ENCODE measurements at places on chromosomes 4 and X.

- no peak for DNase-seq
Observed at GRCh38 chrX:46713672-46714490, 45.0 kb downstream of the SLC9A7 start.

DNA sequence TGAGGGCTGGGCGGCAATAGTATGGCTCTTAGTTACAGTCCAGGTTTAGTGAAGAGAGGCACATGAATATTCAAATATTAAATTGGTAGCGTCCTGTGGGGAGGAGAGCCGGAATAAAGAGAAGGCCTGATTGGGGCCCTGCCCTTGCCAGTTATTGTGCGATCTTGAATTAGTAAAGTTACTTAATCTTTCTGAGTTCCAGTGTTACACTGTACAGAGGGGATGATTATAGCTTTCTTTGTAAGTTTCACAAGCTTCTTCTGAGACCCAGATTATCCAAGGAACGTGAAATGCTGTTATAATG lies 1.2 kb downstream of the METAP1 start:
- no peak for DNase-seq

GRCh38 chrX:18676470-18676869 lies 4.6 kb upstream of the RS1 start:
- DNase-seq = peak; percentile 30

DNA sequence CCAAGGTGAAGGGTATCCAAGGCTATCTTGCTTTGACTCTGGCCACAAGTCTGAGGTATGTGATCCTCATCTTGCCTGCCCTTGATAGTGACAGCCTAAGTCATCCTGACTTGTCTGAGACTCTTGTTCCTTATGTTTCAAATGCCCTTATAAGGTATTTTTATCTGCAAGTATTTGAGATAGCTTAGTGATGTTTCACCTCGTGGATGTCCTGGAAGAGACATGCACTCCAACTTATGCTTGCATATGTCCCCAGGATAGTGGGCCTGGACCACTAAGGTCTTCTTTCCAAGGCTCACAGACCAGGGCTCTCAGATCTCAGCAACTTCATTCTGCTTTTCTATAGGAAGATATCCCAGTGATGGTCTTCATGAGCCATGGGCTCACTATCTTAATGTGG lies 120.5 kb upstream of the WDR1 start:
- no peak for DNase-seq
